ENCODE measurements at places on chromosomes 6 and 20. TPM values are rescaled to one million over a fixed set of nuclear protein-coding genes. Genes with fewer than 3 reads are reported as not detected.

- DNase-seq, result no peak
Observed at GRCh38 chr6:169266261-169266660, 12.6 kb upstream of the THBS2 start.

DNA sequence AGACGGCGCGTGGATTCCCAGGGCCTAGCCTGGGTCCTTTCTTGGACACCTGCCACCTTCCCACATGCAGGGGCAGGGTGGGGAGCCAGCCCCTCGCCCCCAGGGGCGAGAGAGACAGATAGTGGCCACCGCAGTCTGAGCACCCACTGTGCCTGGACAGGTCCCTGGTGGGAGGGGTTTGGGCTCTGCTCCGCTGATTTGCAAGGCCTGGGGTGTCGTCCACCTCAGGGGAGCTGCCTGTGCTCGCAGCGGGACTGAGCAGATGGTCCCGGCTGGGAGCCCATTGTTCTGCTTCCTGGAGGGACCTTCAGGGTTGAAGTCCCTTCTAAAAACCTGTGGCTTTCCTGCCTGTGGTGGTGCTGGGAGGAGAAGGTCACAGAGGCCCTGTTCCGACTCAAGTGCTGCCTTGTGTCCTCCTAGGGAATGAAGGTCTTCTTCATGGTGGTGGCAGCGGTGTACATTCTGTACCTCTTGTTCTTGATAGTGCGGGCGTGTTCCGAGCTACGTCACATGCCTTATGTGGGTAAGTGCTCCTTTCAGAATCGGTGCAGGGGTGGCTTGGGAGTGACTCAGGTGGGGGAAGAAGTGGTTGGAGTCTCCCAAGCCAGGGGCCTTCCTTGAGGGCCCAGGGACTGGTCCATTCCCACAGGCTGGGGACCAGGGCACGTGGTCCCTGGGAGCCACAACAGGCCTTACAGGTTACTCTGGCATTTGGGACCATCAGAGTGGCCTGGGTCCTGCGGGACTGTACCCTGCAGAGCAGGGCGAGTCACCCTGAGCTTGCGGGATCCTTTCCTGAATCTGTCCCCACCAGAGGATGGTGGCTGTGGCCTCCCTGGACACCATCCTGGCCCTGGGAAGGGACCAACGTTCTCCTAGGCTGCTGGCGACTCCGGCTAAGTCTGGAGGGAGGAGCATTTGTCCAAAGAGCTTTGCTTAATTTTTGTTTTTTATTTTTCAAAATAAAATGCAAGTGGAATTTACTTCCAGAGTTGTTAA, 19.6 kb downstream of the DYNLT1 start:
- no peak for DNase-seq

DNA sequence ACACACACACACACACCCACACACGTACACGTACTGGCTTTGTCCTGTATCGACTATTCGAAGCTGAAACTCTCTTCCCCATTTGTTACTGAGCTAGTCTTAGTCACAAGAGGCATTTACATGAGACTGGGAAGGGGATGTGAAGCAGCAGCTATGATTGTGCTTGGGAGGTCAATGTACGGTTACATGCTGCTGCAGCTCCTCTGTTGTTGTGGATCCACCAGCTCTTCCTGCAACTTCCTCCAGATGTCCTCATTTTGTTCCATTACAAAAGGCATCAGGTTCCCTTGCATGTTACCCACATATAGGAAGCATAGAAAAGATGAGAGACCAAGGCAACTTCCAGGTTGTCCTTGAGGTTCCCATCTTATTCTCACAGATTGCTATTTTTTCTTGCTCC, 612.4 kb upstream of the IMPG1 start:
- peak; percentile 25 for DNase-seq

DNA sequence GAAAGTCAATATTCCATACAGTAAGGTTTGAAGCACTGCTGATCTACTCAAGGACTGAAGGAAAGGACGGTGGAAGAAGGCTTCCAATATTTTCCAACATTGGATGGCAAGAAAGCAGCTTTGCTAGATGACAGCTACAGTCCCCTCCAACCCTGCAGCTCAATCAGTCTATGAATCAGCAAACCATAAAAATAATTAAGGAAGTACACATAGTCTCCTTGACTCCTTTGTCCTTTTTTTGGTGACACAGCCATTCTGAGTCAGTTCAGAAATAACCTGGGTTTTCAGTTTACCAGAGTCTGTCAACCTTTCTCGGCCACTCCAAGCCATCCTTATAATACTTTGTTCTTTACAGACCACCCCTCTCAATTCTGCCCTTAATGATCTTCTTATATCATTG, 232.5 kb downstream of the IBTK start:
- DNase-seq, result peak; percentile 45

DNA sequence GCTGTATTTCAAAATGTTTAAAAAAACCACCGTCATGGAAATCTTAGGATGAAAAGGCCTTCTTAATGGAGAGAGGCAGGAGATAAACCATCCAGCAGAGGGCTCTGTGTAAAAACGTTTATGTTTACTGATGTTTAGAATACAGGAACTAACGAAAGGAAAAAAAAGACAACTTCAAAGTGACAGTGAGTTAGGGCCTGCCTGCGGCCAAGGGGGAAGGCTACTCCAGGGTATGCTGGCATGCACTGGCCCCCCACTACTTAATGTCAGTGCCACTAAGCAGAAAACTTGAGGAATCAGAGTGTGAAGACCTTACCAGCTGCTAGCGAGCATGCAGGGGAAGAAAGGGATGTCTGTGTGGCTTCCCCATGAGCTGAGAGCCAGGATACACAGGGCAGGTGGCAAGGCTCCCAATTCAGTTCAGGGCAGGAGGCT, 47.7 kb downstream of the AKAP7 start:
- peak; percentile 43 for DNase-seq

- DNase-seq, result no peak
Observed at GRCh38 chr6:132388291-132388690, 13.0 kb downstream of the MOXD1 start.

DNA sequence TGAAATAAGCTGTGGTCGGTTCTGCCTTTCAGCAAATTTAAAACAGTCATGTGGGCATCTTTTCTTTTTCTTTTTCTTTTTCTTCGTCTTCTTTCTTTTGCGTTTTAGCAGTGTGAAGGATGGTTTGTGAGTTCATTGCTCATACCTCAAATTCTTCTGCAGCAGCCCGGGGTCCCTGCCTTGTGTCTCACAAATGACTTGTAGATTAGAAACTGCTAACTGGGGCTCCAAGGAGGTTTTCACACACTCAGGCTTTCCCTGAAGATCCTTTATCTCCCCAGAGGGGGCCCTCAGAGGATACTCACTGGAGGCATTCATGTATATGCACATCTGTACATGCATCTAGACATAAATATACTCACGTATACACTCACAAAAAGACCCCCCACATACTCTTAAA, 1.7 kb downstream of the SMOC2 start:
- DNase-seq, result no peak

DNA sequence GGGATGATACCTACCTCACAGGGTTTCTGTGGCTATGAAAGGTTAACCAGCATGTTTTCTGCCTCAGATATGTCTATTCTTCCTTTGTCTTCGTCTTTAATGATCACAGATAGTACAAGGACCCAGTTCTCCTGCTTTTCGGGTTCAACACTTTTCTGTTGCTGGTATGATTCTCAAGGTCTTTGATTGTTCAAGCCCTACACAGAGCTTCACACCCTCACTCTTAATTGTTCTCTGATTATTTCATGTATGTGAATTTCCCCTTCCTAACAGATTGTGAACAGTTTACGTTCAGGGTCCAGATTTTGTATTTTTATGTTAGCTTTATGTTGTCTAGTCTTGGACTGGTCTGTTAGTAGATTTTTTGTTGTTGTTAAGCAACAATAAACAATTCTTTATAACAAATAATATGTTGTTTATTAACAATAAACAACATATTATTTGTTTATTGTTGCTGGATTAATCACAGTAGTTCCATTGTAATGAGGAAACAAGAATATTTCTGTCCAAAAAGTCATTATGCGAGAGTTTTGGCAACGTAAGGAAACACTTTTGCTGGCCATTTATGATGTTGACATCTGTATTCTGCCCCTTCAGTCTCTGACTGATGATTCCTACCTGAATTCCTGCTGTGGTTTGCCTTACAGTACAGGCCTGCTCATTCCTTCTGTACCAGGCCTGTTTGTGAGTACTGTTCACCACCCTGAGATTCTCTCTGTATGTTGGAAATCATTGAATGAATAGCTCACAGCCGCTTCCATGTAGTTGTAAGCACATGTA, 27.2 kb upstream of the TULP4 start:
- no peak for DNase-seq

- no peak for DNase-seq
Observed at GRCh38 chr6:34226731-34227586, 9.7 kb upstream of the HMGA1 start.

DNA sequence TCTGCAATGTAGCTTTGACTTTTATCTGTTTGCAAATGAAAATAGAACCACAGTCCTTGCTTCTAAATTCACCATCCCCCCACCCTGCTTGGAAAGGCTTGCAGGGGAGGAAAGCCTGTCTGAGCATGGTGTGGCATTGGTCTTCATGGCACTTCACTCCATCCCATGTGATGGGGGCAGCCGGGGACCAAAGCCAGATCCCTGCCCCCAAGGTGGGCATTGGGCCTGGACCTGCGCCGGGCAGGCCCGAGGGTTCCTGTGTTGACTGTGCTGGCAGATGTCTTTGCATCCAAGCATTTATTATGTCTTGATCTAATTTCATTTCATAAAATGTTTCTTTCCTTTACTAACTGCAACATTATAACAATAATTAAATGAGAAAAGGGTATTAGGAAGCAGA, 120.0 kb downstream of the SYNDIG1 start:
- DNase-seq, result no peak

GRCh38 chr6:122569230-122569771, 40.9 kb upstream of the PKIB start:
- no peak for DNase-seq

DNA sequence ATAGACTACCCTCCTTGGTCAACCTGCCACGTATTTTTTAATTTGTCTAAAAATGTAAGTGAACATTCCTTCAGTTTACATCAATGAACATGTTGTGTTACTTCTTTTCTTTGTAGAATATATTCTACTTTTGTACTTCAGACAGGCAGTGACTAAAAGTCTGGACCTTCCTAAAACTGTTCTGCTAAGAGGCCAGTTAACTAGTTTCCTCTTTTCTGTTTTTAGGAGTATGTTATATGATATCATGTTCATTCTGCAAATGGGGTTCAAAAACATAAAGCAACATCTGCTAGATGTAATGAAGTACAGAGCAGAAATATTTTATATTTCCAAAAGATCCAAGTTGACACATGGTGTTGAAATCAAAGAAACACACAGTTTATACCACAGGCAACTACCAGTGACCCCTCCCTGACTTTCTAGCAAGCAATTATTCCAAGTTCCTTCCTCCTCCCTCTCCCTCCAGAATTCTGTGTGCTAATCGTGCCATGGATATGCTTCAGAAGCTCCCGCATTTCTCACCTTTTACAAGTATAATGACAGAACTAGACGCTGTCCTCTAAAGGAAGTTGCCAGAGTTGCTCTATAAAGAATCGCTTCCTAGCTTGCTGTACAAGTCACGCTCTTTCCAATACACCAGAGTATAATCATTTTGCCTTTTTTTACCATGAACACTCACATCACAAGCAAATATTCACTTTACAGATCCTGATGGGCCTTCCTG, 64.7 kb downstream of the ARHGAP18 start:
- peak; percentile 63 for DNase-seq

GRCh38 chr20:19138758-19139157, 73.7 kb upstream of the SLC24A3 start:
- DNase-seq, result no peak

GRCh38 chr6:11434565-11435326, 102.8 kb upstream of the TMEM170B start:
- no peak for DNase-seq

GRCh38 chr6:161919691-161920090, 645.8 kb upstream of the AGPAT4 start:
- no peak for DNase-seq

GRCh38 chr6:83092756-83093399, 25.4 kb downstream of the DOP1A start:
- no peak for DNase-seq

GRCh38 chr20:41308726-41309413, 8.7 kb downstream of the ZHX3 start:
- DNase-seq, result no peak

DNA sequence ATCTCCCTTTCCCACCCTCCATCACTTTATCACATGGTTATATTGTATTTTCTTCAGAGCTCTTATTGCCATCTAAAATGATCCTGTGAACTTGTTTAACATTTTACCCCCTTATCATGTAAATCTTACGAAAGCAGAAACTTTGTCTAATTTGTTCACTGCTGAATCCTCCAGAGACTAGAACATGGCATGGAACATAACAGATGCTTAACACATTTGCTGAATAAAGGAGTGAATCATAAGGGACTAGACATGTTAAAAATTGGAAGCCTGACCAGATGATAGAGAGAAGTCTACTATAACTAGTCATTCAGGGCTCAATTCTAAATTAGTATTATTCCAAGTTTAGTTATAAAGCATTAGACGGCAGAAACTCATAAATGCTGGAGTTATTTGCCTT, 73.3 kb downstream of the MAN1A1 start:
- no peak for DNase-seq

GRCh38 chr6:139003751-139004150, 15.7 kb upstream of the REPS1 start:
- DNase-seq, result no peak

DNA sequence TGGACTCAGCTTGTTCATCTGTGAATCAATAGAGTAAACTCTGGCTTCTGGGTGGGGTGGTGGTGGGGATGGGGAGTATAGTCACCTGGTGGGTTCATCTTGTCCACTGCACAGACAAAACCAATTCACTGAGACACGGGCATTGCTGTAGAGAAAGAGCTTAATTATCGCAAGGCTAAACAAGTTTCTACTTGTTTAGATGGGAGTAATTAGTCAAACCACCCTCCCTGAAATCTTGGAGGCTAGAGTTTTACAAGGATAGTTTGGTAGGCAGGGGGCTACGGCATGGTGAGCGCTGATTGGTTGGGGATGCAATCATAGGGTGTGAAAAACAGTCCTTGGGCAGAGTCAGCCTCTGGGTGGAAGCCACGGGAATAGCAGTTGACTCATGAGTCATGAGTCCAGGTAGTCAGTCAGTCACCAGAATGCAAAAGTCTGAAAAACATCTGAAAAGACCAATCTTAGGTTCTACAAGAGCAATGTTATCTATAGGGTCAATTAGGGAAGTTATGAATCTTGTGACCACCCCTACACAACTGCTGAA, 77.8 kb downstream of the STMND1 start:
- DNase-seq, result no peak

- peak; percentile 67 for DNase-seq
Observed at GRCh38 chr6:132270726-132271402, 130.4 kb downstream of the MOXD1 start.

The GLP1R gene
- not detected for total RNA-seq

The MBOAT1 gene
- total RNA-seq, result 22.0 TPM

The CCM2L gene
- total RNA-seq, result 31.1 TPM

The SLC17A1 gene
- total RNA-seq, result not detected

The CDSN gene
- not detected for total RNA-seq

The DLL1 gene
- total RNA-seq, result 7.5 TPM

The PKHD1 gene
- total RNA-seq, result 0.17 TPM

The SLC13A3 gene
- total RNA-seq, result 0.05 TPM

The IP6K3 gene
- under 0.01 TPM for total RNA-seq

The ARMH2 gene
- not detected for total RNA-seq

The SDCBP2 gene
- total RNA-seq, result 6.0 TPM
